Colonic mucosa (tissue), 4 donors: ENCODE measurements at places on chromosomes 6 and 20. TPM values are rescaled to one million over a fixed set of nuclear protein-coding genes. Genes with fewer than 3 reads are reported as not detected.

The METTL24 gene
- total RNA-seq, result 0.54 TPM

The NMBR gene
- total RNA-seq, result not detected

The BMP5 gene
- total RNA-seq, result 2.4 TPM

The GCLC gene
- 35.0 TPM for total RNA-seq

The XKR7 gene
- total RNA-seq, result 0.07 TPM

The WASF1 gene
- 4.8 TPM for total RNA-seq

The GINS1 gene
- 24.0 TPM for total RNA-seq

The BMP7 gene
- 3.2 TPM for total RNA-seq

The DLL1 gene
- total RNA-seq, result 26.8 TPM
